Activated effector memory CD4-positive, alpha-beta T cell treated with anti-CD3 and anti-CD28 coated beads, Interleukin-2, amount 50 U/mL, for 16 hours (primary cell): ENCODE measurements at places on chromosomes 7 and 10.

- peak; percentile 85 for DNase-seq
Measured at GRCh38 chr10:33117816-33118215, 159.8 kb upstream of the ITGB1 start.

- DNase-seq = no peak
Measured at GRCh38 chr10:6228010-6228511, 25.3 kb downstream of the PFKFB3 start.

- DNase-seq = peak; percentile 78
Measured at GRCh38 chr10:17616403-17617030, 657 bp downstream of the HACD1 start.

DNA sequence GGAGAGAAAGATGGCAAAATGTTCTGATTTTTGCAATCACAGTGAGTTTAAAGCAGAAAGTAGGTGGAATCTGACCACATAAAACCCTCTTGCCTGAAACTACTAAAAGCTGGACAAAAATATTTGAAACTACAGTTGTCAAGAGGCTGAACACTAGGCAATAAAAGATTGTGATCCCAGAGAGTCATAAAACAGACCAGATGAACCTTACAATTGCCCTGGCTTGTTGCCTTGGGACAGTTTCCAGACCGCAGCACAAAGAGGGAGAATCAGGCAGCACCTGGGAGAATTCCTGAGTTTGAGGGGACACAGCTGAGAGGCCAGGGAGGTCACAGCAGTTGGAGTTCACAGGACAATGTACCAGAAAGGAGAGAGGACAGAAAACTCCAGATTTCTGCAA is 107.3 kb upstream of the NANOS1 start:
- DNase-seq = no peak

DNA sequence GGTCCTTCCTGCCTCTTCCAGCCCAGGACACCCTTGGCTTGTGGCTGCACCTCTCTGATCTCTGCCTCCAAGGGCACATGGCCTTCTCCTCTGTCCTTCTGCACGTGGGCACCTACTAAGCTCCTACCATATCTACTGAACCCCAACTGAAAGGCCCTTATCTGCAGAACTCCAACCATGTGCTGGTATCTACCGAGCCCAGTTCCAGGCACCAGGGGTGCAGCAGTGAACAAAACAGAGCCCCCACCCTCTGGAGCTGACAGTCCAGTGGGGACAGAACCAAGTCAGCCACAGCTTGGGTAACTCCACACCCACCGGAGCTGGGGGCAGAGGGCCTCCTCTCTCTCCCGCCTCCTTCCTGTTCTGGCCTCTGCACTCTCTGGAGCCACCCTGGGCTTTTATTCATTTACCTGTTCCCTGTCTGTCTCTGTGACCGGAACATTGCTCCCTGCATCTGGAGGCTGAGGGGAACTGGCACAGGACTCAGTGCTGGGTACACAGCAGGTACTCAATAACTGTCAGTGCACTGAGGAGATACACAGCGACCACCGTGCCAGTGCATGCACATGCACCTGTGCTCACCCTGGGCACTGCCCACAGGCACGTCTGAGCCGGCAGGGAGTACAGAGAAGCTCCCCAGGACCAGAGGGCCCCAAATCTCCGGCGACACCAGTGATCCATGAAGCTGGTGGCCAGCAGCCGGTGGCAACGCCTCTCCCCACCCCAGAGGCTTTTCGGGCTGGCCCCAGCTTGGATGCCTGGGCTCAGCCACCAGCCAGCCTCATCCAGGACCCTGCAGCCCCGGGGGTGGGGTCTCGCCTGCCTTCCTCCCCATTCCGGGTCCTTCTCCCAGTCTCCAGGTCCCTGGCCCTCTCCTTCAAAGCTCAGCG is 2.0 kb downstream of the MICALL2 start:
- no peak for DNase-seq

DNA sequence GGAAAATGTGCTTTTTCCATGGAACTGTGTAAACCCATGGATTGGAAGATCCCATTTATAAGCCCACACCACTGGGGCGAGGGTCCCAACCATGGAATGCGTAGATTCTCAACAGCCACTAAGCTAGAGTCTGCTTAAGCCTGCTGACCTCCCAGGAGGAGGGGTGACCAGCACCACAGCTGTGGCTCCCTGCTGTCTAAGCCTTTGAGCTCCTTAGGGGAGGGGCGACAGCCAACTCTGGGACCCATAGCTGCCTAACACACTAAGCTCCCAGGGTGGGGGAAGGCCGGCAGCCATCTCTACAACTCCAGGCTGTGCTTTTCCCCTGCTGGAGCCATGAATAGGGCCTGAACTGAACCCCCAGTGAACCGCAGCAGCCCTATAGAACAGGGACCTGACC is 249.8 kb upstream of the HPS1 start:
- no peak for DNase-seq

DNA sequence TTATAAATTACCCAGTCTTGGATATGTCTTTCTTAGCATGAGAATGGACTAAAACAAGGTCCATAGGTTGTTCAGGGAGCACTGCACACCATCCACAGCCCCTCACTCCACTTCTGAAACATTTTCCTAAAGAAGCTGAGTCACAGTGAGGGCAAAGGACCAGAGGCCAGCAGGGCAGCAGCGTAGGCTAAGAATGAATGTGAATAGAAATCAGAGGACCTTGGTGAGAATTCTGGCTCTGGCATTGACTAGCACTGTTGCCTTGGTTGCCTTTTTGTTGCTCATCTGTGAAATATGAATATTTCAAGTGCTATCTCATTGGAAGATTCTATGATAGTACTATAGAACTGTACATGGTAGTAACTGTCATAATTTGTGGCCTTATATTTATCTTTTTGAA is 41.7 kb upstream of the TOMM7 start:
- no peak for DNase-seq

DNA sequence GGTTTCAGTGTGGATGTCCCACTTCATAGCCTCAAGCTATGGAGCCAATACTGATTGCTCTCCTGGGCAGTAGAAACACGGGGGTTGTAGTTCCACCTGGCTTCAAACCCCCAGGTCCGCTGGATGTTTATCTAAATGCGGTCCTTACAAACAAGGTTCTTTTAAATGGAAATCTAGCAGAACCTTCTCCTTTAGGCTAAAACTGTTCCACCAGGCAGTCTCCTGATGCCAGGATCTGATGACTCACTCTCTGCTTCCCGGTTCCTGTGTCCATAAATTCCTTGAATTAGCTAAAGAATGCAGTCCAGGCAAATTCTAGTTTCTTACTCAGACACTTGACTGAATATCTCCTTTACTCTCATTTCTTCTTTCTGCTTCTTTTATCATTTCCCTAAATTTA is 108.4 kb upstream of the FAM3C start:
- no peak for DNase-seq

- DNase-seq = no peak
Measured at GRCh38 chr7:93944673-93945072, 23.1 kb downstream of the GNG11 start.

GRCh38 chr10:132957131-132957530 is 14.8 kb upstream of the CFAP46 start:
- peak; percentile 47 for DNase-seq

DNA sequence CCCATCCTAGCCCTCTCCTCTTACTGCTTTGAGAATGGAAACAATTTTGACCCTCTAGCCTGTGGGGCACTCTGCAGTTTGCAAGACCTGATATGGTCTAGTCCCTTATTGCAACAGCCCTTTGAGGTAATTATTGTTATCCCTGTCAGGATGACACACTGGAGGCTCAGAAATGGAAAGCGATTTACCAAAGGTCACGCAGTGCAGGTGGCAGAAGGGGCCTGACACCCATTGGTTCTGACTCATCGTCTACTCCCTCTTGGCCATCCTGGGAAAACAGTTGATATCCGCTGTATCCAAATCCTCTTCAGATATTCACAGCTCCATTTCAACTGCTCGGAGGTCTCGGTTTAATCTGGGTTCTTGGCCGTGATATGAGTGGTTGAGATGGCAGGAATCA is 44.7 kb upstream of the AQP1 start:
- no peak for DNase-seq

DNA sequence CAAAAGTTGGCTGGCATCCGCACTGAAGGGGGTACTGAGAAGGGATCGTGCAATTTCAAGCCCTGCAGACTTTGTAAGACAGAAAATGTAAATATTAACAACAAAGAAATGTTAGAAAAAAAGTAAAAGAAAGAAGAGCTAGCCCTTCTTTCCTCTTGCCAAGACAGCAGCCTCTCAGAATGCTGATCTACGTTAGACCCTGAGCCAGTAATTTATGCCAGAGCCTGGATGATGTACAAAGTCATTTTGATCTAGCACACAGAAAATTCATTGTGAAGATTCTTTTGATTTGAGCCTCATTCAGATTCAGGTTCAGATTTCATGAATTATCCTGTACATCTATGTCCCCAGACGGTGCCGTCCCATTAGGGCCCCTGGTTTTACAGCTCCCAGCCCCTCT is 105.2 kb downstream of the PRKCQ start:
- DNase-seq = no peak
